ENCODE measurements at places on chromosomes 11 and 22.
A peak's percentile ranks its signal among the peaks of the same experiment; 100 is the strongest.

DNA sequence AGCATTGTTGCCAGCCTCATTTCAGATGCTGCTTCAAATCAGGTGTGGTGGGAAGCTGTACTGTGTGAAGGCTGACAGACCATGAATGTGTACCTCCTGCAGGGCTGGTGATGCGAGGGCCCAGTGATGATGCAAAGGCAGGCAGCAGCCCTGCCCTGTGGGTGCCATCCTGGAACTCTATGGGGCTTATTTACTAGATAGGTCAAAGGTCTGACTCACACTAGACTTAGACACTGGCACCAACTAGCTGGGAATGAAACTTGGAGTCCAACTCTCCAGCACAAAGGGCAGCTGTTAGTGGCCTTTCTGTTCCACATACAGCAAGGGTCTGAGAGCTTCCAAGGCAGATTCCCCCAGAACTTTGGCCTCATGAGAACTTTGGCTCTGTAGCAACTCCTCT lies 138.4 kb downstream of the TTC17 start:
- DNase-seq: no peak

- DNase-seq: no peak
Measured at GRCh38 chr11:122723576-122723975, 68.1 kb downstream of the UBASH3B start.

GRCh38 chr11:69892237-69892985 lies 73.2 kb upstream of the FGF3 start:
- DNase-seq: no peak

GRCh38 chr11:126732981-126733380 lies 267.6 kb downstream of the KIRREL3 start:
- no peak for DNase-seq

- no peak for DNase-seq
Measured at GRCh38 chr11:1017269-1018005, 19.1 kb downstream of the MUC6 start.

GRCh38 chr22:23844739-23845202 lies 6.0 kb upstream of the DERL3 start:
- no peak for DNase-seq

GRCh38 chr11:46335890-46336562 lies 11.2 kb upstream of the DGKZ start:
- no peak for DNase-seq

DNA sequence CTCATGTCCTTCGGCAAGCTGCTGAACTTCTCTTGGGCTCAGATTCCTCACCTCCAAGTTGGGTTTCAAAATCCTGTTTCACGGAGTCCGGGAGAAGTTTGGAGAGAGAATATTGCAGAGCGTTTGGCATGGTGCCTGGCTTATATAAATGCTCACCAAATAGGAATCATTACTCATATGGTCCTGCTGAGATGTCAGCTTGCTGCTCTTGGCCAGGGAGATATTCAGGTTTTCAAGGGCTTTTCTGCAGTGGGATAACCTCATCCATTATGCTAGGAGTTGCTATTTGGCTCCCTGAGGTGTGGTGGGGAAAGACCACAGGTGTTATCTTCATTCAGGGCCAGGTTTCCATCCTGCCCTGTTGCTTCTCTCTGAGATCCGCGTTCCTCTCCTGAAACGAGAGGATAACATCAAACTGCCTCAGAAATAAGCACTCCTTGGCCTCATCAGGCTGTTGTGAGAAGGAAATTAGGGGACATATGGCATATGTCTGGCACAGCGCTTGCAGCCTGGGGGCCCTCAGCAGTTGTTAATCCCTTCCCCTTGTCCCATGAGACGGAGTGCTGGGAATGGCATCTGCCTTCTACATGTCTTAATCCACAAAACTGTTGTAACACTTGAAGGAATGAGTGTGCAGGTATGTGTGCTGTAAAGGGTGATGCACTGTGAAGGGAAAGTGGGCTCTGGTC lies 29.9 kb upstream of the ACER3 start:
- DNase-seq: no peak

DNA sequence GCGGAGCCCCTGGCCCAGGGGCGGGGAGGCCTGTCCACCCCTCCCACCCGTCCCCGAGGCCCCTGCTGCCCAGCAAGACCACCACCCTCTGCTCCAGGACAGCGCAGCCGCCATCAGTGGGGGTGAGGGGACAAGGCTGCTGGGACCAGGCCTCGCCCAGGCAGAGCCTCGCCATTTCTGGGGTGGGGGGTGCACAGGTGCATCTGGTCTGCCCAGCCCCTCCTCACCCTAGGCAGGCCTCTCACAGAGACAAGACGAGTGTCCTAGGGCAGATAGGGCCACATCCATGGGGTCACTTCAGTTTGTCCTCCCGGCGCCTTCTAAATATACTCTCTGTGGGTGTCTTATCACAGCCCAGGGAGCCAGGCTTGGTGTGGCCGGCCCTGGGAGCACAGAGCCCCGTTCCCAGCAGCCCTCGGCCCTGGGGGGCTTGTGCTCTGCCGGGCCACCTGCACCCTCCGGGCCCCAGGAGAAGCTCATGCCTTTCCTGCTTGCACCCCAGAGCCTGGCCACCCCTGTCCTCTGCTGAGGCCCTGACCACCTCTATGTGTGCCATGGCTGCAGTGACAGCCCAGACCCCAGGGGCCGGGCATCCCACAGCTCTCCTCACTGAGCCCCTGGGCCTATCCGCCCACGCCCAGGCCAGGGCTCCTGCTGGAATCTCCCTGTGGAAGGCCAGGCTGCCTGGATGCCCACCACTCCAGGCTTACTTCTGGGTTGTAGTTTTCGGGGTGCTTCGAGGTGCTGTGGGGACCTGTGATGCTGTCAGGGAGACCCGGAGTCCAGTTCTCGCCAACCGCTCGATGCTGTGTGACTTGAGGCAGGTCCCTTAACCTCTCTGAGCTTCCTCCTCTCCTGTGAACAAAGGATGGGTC lies 70.8 kb downstream of the KCNQ1 start:
- DNase-seq: no peak

GRCh38 chr22:25841775-25842174 lies 99.8 kb downstream of the MYO18B start:
- no peak for DNase-seq

DNA sequence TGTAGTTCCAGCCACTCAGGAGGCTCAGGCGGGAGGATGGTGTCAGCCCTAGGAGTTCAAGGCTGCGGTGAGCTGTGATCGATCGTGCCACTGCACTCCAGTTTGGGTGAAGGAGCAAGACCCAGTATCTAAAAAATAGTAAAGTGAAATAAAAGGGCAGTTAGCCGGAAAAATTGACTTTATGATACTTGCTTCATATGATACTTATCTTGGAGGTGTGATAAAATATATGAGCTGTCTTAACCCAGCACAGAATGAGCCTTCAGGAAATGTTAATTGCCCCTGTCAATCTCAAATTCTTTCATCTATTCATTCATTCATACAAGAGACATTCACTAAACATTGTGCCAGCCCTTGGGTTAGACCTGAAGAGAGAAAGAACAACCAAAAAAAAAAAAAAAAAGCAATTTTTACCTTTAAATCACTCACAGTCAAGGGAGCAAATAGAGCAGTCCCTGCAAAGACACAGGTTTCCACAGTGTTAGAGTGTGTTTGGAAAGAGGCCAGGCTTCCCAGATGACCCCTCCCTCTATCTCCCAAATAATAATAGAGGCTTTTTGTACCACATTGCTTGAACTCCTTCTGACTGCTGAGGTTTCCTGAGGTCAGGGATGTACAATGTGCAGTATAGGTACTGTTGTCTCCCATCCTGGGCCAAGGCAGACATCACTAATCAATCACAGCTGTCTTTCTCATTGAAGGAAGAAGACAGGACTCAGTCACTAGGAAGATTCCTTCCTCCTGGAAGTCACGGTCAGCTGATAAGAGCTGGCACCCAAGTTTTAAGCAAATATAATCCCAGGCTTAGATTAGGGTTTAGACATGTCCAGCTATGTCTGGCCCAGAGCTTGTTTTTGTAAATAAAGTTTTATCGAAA lies 454.6 kb downstream of the MIAT start:
- DNase-seq: no peak

GRCh38 chr22:46739094-46739870 lies 1.2 kb upstream of the CERK start:
- peak; percentile 79 for DNase-seq

DNA sequence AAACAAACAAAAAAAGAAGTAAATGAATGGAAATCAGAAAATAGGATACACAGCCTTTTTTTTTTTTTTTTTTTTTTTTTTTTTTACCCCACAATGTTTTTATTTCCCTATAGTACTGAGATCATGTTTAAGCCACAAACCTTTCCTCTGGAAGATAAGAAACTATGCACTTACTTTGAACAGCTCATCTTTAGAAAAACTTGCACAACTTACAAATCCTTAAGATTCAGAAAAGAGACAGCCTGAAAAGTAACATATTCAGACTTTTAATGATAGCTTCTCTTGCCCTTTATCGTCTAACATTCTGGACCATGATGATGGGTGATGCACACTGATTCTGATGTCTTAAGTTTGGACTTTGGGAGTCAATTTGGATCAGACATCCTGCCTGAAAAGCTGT lies 80.3 kb downstream of the TNRC6B start:
- no peak for DNase-seq

DNA sequence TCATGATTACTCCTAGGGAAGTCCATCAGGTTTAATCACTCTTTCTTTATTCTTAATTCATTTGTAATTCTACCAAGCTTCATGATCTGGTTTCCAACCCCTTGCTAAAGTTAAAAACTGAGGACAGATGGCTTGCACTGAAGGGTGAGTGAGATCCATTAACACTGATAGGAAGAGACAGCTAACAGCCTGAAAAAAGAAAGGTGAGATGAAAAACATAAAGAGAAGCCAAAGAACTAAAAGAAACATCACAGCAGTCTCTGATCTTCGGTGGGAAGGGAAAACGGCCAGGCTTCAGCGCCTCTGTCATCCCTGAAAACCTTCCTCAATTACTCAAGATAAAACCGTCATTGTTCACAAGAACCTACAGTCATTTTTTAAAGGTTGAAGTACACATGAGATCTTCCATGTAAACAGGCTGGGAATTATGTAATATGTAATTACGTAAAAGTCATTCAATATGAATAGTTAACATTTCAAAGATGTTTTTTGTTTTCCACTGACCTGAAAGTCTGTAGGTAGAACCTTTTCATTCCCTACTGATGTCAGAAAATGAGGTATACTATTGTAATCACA lies 41.3 kb downstream of the VSIG10L2 start:
- DNase-seq: no peak

- no peak for DNase-seq
Measured at GRCh38 chr11:77085652-77086051, 17.0 kb upstream of the OMP start.

DNA sequence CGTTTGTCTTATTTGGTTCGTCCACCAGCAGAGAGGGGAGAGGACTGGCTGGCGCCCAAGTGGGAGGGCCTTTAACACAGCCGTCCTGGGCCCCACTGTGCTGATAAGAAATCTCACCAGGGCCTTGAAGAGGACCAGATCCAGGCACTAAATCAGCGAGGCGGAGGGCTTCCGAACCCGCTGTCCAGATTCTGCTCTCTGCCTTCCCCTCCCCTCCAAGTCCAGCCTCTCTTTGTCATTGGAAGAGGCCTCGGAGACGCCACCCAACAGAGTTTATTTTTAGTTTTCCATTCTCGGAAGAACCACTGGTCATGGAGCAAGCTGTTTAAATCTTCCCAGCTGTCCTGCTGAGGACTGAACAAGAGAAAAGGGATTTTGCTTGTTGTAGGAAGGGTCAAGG lies 9.3 kb upstream of the FXYD6 start:
- no peak for DNase-seq
